ENCODE measurements at places on chromosomes 2 and 18.

DNA sequence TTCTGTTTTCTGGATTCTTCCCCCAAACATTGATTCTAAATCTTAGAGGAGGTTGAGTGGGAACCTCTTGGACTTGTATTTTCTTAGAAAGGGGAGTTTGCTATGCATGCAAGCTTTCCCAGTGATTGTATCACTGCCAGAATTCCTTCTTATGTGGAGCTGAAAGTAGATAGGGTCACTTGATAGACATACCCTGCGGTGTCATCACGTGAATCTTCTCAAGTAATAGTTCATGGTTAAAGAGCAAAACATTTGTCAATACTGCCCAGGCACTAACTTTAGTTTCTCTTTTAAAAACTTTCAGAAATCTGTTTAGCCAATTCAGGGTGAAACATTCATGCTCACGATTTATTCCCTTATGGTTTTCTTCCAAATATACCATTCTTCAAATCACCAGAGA lies 6.4 kb downstream of the PMAIP1 start:
- no peak for DNase-seq

GRCh38 chr2:213806125-213806726 lies 522.0 kb downstream of the SPAG16 start:
- no peak for DNase-seq

- DNase-seq = no peak
Observed at GRCh38 chr2:8031370-8031769, 650.5 kb upstream of the ID2 start.

DNA sequence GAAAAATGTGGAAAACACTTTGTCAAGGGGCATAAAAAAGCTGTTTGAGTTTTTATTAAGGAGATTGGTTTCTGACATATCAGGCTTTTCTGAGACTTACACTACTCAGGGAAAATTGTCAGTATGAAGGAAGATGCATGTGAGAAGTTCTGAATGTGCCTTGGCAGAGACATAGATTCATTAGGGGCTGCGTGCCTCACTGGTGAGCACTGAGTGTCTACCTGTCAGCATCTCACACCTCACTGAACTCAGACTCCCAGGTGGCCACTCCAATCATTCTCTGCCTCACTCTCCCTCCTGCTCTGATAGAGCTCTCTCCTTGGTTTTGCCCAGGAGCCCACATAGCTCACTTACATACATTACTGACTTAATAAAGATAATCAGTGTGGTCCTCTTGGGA lies 372.6 kb downstream of the LRRTM4 start:
- DNase-seq = no peak

DNA sequence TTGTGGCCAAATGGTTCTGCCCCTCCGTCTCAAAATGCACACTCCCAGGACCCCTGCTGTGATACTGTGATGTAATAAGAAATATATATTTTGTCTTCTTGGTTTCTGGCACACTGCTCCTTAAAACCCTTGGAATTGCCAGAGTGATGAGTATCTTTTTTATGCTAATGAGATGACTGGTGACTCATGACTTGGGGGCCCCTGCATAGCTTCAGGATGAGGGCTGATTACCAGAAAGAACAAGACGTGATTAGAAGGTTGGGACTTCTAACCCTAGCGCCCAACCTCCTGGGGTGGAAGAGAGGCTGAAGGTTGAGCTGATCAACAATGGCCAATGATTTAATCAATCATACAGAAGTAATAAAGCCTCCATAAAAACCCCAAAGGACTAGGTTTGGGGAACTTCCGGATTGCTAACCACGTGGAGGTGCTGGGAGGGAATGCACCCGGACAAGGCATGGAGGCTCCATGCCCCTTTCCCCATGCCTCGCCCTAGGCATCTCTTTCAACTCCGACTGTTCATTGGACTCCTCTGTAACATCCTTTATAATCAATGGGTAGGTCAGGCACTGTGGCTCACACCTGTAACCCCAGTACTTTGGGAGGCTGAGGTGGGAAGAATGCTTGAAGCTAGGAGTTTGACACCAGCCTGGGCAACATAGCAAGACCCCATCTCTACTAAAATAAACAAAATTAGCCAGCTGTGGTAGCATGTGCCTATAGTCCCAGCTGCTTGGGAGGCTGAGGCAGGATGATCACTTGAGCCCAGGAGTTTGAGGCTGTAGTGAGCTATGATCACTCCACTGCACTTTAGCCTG lies 89.1 kb downstream of the HS1BP3 start:
- no peak for DNase-seq

DNA sequence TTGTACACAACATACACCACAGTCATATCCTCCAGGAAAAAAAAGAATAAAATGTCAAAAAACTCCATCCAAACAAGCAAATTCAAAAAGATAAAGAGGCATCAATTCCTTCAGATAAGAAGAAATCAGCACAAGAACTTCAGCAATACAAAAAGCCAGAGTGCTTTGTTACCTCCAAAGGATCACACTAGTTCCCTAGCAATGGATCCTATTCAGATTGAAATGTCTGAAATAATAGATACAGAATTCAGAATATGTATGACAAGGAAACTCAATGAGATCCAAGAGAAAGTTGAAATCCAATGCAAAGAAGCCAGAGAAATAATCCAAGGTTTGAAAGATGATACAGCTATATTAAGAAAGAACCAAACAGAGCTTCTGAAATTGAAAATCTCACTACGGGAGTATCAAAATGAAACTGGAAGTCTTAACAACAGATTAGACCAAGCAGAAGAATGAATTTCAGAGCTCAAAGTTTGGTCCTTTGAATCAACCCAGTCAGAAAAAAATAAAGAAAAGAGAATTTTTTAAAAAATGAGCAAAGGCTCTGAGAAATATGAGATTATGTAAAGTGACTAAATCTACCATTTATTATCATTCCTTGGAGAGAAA lies 80.6 kb downstream of the TRABD2A start:
- no peak for DNase-seq

GRCh38 chr2:17104454-17104853 lies 413.8 kb downstream of the RAD51AP2 start:
- no peak for DNase-seq

GRCh38 chr18:46950064-46950656 lies 32.8 kb downstream of the KATNAL2 start:
- DNase-seq = peak; percentile 29

GRCh38 chr2:42965196-42965595 lies 172.8 kb upstream of the HAAO start:
- no peak for DNase-seq

DNA sequence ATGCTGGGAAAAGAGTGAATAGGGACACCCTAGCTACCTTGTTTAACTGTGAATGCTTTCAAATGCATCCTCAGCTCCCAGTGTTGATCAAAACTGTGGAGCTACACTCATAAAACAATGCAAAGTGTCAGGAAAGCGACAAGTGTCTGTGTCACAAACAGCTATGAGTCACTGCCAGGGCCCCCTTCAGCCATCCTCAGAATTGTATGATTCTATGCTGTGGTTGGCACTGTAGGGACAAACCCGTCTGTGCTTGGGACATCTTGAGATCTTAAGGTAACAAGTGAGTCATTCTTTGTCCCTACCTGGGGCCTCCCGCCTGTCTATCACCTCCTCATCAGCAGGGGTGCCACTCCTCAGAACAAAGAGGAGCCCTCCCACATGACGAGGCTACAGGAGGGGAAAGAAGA lies 42.4 kb downstream of the KLF7 start:
- DNase-seq = no peak

DNA sequence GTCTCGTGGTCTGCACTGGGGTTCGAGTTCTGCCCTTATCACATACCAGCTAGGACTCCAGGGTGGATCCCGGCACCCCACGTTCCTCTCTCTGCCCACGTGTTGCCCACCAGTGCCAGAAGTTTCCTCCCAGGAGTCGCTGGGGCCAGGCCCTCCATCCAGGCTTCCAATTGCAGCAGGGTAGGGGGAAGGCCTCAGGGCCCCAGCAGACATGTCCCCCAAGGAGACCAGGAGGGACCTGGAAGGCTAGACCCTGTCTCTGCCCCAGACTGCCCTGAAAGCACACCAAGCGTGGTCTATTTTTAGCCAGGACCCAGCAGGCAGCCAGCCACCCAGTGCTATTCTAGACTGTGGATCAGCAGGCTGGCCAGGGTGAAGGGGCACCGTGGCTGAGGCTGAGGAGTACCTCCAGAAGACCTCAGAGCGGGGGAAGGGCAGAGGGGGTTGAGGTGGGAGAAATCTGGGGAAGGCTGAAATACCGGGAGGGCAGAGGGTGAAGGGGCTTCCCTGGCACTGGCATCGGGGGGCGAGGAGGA lies 18.8 kb upstream of the TNS1 start:
- DNase-seq = no peak

DNA sequence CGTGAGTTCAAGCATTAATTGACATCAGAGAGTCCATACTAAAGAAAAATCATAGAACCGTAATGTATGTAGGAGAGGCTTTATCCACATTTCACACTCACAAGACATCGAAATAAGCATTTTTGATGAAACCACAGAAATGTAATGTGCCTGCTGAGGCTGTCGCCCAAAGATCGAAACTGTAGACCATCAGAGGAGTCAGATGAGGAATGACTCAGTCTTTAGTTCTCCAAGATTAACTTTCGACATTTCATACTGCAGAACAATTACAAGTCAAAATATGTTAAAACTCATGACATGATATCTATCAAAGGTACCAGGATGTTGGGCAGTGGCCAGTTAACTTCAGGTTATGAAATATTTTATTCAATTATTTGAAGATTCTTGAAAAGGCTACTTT lies 79.6 kb downstream of the RAB31 start:
- no peak for DNase-seq

DNA sequence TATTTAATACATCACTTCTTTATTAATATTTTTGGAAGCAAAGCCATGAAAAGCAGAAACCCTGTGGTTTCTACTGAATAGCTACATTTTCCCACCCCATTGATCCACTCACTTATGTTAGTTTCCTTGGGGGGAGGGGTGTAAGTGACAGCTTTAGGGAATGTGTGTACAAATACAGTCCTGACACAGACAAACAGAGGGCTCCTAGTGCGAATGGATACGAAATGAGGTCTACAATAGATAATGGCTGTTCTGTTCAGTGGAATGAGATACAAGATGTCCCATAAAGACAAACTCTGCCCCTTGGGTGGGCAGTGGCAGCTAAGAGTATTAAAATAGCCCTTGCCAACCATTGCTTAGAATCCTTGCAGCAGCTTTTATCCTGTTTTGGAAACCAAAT lies 312.9 kb downstream of the NCKAP5 start:
- DNase-seq = no peak

DNA sequence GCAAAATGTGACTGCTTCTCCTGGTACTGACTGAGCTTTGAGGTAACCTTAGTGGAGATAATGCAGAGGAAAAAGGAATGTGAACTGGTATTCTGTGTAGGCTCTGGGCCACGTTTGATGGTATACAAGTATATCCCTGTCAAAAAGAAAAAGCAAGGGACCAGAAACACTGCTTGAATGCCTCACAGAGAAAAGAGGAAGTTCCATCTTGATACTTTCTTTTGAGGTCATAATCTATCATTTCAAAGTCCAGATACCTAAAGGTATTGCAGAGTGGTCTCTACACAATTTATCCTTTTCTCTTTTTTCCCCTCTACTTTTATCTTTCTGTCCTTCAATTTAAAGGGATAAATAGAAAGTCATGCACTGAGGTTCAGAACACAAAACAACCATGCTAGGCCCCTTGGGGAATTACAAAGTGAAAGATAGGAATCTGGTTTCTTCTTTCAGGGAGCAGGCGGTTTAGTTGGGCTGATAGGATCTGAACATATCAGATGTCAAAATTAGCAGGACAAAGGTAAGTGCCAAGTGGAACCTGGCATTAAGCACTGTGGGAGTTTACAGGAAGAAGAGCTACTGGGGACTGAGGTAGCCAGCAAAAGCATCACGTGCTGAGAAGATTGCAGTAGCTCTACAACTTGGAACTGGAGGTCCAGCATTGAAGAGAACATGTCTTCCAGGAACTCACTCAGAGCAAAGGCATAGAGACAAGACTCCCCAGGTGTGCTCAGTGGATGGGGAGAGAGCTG lies 121.2 kb downstream of the LYPD6 start:
- no peak for DNase-seq

GRCh38 chr2:61575447-61575859 lies 37.3 kb upstream of the XPO1 start:
- no peak for DNase-seq

GRCh38 chr2:20172273-20173055 lies 52.5 kb downstream of the SDC1 start:
- DNase-seq = no peak

DNA sequence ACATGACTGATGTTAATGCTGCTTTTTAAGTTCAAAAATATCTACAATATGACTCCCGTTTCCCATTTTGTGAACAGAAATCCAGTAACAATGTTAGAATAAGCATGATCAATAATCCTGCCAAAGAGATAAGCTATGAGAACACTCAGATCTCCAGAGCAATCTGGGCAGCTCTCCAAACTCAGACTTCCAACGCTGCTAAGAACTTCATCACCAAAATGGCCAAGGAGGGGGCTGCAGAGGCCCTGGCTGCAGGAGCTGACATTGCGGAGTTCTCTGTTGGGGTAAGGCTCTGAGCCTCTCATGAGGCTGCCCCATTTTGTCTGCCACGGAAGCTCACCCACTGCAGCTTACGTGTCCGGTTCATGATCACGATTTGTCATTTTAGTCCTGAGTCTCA lies 68.4 kb downstream of the UGGT1 start:
- DNase-seq = no peak

DNA sequence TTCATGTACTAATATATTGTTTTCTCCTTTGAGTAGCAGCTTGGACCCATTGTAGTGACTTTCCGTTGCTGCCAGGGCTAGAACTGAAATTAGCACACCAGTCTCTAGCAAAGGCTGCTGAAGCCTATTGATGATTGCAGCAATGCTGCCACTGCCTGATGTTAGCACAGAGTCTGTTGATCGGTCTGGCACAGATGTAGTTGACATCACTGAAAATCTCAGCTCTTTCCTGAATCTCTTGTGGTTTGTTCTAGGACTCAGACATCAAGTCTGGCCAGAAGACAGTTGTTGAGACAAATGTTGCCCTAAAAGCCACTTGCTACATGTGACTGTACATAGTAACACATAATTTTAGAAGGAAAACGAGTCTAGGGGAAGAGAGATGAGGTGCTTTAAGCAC lies 47.2 kb downstream of the VAPA start:
- no peak for DNase-seq

DNA sequence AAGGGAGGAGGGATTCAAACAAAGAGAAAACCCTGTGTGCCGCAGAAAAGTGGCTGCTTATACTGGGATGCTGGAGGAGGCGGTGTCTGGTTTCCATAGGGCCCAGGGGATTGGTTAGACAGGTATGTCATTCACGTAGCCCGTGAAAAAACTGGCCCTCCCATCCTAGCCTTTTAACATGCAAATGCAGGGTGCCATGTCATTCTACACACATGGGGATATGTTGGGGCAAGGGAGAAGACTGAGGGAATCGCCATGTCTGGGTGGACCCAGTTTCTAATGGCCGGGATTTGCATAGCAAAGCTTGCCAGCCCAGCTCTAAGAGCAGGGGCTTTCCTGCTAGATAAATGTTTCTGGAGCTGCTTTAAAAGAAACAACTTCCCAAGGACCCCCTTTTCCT lies 8.2 kb upstream of the RNU2-63P start:
- no peak for DNase-seq

- DNase-seq = no peak
Observed at GRCh38 chr18:48392268-48392667, 16.9 kb downstream of the ZBTB7C start.

Data from HuH-7.5 (cell line).